ENCODE measurements at places on chromosomes 11 and 22. TPM values are rescaled to one million over a fixed set of nuclear protein-coding genes. Genes with fewer than 3 reads are reported as not detected.

OR5B21 gene
- total RNA-seq: not detected

GLYAT gene
- not detected for total RNA-seq

DNA sequence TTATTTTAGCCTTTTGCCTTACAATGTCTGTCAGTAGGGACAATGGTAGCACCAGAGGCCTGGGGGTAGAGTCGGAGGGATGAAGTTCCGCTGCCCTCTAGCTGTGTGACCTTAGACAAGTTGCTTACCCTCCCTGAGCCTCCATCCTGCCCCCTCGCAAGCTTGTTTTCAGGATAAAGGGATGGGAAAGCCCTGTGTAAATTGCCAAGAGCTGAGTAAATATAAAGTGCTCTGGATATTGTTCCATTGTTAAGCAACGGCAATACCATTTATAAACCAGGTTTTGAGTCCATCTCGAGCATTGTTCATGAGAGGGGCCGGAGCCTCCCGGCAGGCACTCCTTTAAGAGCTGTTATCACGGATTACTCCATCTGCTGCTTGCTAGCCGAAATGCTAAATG, 72.9 kb downstream of the ZBTB16 start:
- H3K4me3 ChIP-seq: peak overlapping the region; percentile 2
- DNase-seq: no peak
- H3K27me3 ChIP-seq: no peaks in the 10 kb centered on the region

MRGPRX4 gene
- total RNA-seq: not detected

RBMXL2 gene
- not detected for total RNA-seq

DNA sequence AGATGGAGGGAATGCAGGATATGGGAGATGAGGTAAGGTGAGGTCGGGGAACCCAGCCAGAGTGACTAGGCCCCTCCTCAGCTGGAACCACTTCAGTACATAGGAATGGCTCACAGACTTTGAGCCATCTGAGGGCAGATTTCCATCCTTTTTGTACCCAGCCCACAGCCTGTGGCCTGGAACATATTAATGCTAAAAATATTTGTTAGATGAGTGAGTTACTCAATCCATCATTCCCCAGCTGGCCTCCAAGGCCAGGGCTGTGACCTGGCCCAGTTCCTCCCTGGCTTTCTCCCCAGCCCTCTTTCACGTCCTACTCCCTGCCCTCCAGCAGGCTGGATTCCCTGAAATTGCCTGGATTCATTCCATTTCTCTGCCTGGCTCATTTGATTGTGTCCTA, 57.2 kb upstream of the PRDM11 start:
- H3K4me1 ChIP-seq: peaks cover 8% of the 10 kb centered on the region
- H3K27ac ChIP-seq: no peak overlapping the region
- H3K27me3 ChIP-seq: no peaks in the 10 kb centered on the region
- no peaks in the 10 kb centered on the region for H3K36me3 ChIP-seq

DNA sequence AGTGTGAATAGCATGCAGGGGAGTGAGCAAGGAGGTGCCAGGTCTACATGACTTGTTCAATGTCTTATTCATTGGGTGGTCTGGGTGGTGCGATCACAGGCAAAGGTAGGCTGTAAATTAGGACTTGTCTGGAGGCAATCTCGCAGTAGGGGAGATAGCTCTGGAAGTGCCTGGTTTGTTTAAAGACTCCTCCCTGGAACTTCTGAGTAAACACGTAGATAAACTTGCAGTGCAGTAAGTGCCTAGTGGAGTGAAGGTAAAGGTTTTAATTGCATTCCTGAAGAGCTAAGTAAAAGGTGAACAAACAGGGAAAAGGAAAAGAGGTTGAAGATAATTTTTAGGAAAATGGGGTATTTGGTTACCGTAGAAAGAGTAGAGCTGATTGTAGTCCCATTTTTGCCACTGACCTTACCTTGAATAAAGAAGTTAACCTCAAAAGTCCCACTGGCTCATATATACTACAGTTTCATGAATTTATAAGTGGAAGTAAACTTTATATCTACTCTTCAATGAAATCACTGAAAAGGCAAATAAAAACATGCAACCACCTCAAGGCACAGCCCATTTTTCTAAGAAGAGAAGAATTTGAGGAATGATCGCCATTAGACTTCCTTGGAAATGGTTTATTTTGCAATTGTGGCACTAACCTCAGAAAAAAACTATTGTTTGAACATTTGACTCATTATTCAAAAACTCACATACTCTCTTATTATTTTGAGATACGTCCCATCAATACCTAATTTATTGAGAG, 44.3 kb downstream of the AASDHPPT start:
- no peak for DNase-seq
- no peaks in the 10 kb centered on the region for H3K4me1 ChIP-seq
- H3K4me3 ChIP-seq: no peak overlapping the region
- H3K27ac ChIP-seq: no peak overlapping the region
- H3K27me3 ChIP-seq: no peaks in the 10 kb centered on the region

PNPLA5 gene
- 0.10 TPM for total RNA-seq

DNA sequence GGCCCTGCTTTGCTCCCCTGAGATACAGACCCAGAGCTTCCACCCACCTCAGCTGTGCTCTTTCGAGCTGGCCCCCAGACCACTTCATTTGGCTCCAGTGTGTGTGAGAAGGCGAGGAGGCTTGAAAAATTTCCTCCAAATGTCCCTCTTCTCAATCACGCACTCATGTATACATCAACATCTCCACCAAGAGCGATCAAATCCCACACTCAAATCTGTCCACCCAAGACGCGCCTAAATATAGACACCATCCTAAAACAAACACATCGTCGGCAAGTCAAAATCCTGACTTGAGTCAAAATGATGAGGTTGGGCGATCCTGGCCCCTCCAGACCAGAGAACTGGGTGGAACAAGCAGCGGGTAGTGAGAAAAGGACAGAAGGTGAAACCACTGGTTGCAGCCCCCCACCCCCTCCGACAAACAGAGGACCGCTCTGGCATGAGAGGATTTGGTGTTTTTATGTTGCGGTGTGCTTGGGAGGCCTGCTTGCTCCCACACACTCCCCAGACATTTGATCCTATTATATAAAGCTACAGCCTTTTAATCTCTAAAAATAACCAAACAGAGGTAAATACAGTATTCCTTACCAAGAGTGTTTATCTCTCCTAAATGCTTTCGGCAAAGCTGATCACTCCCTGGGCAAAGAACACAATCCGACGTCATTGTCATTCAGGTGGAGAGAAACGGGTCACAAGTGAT, 10.2 kb downstream of the MN1 start:
- no peaks in the 10 kb centered on the region for H3K36me3 ChIP-seq
- no peak overlapping the region for H3K4me3 ChIP-seq
- H3K4me1 ChIP-seq: no peaks in the 10 kb centered on the region
- no peak for DNase-seq
- no peaks in the 10 kb centered on the region for H3K27me3 ChIP-seq

DNA sequence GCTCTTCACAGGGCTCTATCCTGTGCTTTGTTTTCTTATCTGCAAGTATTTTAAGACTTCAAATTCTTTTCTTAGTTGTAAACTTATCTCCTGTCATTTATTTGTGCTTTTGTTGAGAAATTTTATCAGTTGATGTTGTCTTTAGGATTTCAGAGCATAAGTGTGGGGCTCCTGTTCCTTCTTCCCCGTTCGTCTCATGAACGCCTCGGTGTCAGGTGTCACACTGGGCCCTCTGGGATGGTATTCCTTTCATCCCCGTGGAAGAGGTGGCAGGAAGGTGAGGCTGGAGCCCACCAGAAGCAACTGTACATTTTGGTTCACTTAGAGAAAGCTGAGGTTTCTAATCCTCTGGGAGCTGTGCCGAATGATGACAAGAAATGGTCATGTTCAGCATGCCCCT, 17.9 kb downstream of the NADSYN1 start:
- no peak overlapping the region for H3K27ac ChIP-seq
- DNase-seq: no peak
- no peaks in the 10 kb centered on the region for H3K4me1 ChIP-seq
- no peak overlapping the region for H3K4me3 ChIP-seq

KRTAP5-7 gene
- total RNA-seq: 0.22 TPM

GRCh38 chr22:35840302-35840739, 122.6 kb downstream of the APOL5 start:
- H3K4me1 ChIP-seq: peaks cover 4% of the 10 kb centered on the region
- H3K27me3 ChIP-seq: no peaks in the 10 kb centered on the region
- peak overlapping the region; percentile 49 for H3K4me3 ChIP-seq
- peak; percentile 86 for DNase-seq
- H3K27ac ChIP-seq: no peak overlapping the region

CARNS1 gene
- 0.45 TPM for total RNA-seq

BIK gene
- 0.31 TPM for total RNA-seq

DNA sequence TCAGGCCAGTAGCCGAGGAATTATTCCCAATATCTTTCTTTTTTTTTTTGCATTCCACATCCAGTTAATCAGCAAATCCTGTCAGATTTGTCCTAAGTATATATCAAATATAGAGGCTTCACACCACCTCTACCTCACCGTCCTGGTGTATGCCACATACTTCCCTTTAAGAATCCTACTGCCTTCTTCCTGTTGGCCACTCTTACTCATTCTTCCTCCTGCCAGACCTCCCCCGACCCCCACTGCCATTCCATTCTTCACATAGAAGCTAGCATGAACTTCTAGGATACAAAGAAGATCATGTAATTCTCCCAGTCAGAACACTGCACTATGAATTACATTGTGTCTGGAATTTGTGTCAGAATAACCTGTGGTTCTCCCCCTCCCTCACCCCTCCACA, 89.5 kb downstream of the TRIM44 start:
- peaks cover 2% of the 10 kb centered on the region for H3K4me1 ChIP-seq
- H3K4me3 ChIP-seq: no peak overlapping the region
- H3K27me3 ChIP-seq: no peaks in the 10 kb centered on the region
- H3K27ac ChIP-seq: no peak overlapping the region
- DNase-seq: no peak

DNA sequence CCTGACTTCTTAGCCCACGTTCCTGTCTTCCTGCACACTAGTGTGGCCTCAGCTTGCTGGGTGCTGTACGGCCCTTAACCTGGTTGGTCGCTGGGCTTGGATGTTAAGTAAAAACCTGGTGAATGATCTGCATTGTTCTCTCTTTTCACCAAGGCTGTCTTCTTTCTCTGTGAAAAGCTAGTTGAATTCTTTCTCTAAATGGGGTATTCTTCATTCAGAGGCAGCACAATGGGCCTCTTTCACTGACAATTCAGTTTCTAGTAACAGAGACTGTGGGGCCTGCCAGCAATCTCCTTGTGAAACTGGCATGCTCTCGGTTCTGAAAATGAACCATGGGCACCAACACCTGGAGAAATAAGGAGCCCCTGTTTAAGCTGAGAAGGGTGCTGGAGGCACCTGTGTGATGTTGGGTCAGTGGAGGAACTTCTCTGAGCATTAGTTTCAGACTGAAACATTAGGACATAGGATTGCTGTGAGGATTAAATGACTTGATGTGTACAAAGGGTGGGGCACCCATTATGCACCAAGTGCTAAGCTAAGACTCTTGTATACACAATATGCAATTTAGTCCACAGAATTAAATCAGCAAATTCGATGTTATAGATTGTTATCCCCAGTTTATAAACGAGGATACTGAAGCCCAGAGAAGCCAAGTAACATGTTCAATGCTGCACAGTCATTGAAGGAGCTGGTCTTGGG, 33.1 kb upstream of the ELF5 start:
- H3K27me3 ChIP-seq: no peaks in the 10 kb centered on the region
- H3K36me3 ChIP-seq: no peaks in the 10 kb centered on the region
- H3K27ac ChIP-seq: no peak overlapping the region
- DNase-seq: no peak
- H3K4me3 ChIP-seq: no peak overlapping the region

- H3K27ac ChIP-seq: no peak overlapping the region
- H3K4me3 ChIP-seq: no peak overlapping the region
- no peaks in the 10 kb centered on the region for H3K36me3 ChIP-seq
- H3K4me1 ChIP-seq: peaks cover 4% of the 10 kb centered on the region
These were observed 156.0 kb downstream of the PKNOX2 start for GRCh38 chr11:125320347-125321076.

DNA sequence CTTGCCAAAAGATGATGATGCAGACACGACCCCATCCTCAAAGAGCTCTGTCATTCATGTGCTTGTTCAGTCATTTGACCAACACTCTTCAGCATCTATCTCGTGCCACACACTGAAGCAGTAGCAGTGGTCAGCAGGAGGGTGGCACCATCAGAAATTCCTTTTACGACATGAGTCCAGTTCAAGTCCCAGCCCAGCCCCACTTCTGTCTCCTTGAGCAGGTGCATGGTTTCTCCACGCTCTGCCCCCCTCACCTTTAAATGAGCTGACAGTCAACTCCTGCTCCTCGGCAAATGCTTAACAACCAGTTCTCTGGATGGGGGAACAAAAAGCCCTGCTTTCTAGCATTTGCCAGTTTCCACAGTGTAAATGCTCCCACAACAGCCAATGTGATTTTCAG, 60.9 kb downstream of the SYN3 start:
- no peak overlapping the region for H3K4me3 ChIP-seq
- peaks cover 9% of the 10 kb centered on the region for H3K4me1 ChIP-seq
- H3K27me3 ChIP-seq: no peaks in the 10 kb centered on the region
- no peaks in the 10 kb centered on the region for H3K36me3 ChIP-seq
- DNase-seq: no peak
- H3K27ac ChIP-seq: no peak overlapping the region

Measured in ovary (tissue), 10 donors.